ENCODE measurements at places on chromosomes 1 and 21.
A peak's percentile ranks its signal among the peaks of the same experiment; 100 is the strongest.

DNA sequence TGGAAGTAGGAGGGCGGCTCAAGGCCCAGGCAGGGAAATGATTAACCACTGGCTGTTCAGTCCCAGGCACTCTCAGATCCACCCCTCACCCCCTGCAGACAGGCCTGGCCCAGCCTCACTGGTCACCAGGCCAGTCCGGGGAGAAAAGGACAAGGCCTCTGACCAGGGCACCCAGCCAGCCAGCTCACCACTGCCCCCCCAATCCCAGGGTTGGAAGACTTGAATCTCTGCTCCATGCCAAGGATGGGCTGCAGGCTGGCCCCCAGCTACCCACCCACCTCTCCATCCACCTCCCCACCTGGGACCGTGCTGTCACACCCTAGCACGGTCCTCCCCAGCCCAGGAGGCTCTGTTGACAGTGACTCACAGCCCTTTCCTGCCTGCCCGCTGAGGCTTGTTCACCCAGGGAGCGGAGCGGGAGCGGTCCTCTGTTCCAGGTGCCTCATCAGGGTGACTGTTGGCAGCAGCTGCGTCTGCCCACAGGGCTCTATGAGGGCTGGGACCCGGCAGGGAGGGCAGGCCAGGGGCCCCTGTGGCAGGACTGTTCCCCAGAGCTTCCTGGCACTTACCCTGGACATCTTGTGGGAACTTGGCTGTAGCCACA lies 2.2 kb downstream of the LAD1 start:
- DNase-seq: no peak

GRCh38 chr1:203172184-203173010 lies 3.2 kb downstream of the MYBPH start:
- peak; percentile 15 for DNase-seq

DNA sequence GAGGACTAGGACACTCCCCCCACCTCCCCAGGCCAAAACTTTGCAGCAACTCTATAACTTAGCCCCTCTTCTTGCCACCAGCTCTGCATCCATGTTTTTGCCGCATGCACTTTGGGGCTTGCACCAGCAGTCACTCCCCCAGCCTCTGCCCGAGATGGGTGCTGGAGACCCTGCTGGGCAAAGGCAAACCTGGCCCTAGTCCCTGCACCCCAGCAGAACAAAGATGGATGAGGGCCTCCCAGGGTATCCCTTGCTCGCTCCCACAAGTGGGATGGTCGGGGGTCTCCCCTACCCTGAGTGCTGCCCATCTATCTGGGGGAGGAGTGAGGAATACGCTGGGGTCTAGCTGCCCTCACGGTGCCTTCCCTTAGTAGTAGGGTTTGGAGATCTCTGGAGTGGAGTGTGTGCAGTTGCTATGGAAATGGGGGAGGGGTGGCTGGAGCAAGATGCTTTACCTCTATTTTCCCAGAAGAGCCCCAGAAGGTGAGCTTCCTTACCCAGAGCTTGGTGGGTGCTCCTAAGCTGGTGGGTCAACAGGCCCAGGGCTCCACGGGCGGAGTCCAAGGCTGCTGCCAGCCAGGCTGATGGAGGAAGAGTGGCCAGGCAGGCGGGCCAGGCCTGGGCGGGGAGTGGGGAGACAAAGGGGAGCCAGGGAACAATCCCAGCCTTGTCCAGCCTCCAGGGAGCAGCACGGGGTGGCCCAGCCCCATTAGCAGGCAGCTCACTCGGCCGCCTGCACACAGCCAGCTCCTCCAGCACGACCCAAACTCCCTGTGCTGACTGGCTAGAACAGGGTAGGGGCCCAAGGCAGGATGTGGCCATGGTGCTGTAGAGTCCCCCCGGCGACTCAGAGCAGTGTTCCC lies at the start of gene PAQR6:
Gene PAQR6 (minus strand): TSS at position 597 of the 863 bp plus-strand sequence. CDS start 1,325 bp downstream, outside the sequence.
- DNase-seq: no peak

- DNase-seq: no peak
Measured at GRCh38 chr1:11847667-11848372, at the start of gene NPPA. Gene NPPA, minus strand, starts transcription at chr1:11847783. Its CDS starts 99 bp downstream, at chr1:11847684.

DNA sequence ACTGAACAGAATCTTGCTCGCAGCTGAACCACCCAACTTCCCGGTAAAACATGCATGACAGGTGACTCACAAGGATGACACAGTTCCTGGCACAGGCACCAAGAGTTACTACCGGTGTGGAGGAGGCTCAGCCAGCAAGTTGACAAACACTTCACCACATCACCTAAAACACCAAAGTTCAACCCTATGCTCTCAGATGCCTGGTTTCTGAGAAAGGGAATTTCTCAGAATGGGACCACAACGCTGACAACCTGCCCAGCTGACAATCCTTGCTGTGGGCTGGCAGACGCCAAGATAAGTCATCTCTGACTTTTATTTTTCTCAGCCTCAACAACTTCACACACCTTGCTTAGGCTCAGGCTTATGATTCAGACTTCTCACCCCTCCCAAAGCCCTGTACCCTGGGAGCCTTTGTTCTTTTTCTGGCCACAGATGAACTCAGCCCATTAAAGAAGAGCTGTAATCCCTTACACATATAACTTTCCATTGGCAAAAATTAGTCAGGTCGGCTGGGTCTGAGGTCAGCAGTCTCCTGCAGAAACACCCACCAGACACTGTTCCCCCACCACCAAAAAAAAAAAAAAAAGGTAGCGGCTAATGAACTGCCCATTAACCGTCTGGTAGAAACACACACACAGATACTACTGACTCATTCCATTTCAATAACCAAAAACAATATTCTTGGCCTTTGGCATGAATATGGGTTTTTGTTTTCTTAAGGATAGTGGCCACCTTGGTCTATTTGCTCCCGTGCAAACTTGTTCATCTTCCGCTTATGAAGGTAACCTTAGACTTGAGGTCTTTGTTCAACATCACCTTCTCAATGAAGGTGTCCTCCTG lies 10.8 kb upstream of the TIAM1 start:
- DNase-seq: peak; percentile 46

GRCh38 chr1:42206164-42206563 lies 41.6 kb upstream of the GUCA2A start:
- DNase-seq: no peak

GRCh38 chr1:214446772-214447556 lies 104.4 kb downstream of the PTPN14 start:
- DNase-seq: no peak

- no peak for DNase-seq
Measured at GRCh38 chr1:201655243-201655642, 116.3 kb downstream of the NAV1 start.

- no peak for DNase-seq
Measured at GRCh38 chr1:47962750-47963492, 34.3 kb downstream of the TRABD2B start.

DNA sequence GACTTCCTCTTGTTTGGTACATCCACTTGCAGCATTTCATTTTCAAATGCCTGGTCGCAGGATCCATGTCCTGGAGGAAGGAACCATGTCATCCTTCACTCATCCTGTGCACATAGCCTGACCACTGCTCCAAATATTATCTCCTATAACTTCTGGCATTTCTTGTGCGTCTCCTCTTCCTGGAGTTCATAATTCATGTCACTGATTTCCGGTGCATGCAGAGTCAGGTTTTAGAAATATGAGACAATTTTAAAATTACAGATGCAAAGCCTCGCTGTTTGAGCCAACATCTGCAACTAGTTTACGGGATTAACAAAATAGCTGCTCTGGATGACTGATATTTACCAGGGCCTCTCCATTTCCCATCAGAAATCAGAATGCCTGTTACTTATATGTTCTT lies 268.1 kb downstream of the DNM3 start:
- no peak for DNase-seq

DNA sequence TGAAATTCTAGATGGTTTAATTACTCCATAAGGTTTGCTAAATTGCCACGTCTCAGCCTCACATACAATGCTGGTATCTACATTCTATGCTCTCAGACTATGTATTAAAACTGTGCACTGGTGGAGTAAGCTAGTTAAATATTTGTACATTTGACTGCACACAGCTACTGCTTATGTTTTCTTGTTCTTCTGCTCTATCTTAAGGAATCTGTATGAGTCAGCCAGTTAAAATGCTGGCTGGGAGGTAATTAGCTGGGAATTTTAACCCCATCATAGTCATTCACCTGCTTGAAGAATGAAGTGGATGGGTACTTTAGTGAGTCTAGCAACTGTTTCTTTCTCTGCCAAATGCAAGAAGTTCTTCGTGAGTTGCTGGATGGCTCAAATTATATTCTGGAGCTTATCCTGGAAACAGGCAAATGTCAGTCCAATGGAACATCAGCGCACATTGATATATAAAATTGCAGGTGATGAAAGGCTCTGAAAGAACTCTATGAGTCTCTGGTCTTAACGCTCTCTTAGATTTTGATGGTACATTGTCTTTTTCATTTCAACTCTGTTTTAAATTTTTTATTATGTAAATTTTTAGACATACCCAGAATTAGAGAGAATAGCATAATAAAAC lies 83.4 kb downstream of the BACH1 start:
- DNase-seq: no peak

GRCh38 chr1:228490120-228491078 lies 3.2 kb downstream of the RNF187 start:
- no peak for DNase-seq

DNA sequence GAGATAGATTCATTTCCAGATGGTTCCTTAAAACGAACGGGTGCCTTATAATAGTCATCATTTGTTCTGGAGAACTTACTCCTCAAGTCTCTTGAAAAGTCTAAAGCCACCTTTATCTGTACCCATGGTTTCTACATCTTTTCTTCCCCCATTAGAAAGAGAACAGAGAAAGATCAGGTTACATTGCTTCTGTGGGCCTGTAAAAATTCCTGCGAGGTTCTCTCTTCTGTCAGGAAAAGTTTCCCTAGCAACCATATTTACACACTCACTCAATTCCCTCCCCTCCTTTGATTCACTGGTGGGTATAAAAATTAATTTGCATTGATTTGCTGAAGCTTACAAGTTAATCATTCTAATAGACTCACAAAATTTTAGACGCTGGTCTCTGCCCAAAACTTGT lies 6.7 kb downstream of the PHC2 start:
- DNase-seq: no peak

DNA sequence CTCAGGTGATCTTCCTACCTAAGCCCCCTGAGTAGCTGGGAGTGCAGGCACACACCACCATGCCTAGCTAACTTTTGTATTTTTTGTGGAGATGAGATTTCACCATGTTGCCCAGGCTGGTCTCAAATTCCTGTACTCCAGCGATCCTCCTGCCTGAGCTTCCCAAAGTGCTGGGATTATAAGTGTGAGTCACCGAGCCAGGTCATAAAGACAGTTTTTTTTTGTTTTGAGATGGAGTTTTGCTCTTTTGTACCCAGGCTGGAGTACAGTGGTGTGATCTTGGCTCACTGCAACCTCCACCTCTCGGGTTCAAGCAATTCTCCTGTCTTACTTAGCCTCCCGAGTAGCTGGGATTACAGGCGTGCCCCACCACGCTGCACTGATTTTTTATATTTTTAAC lies 42.1 kb downstream of the KIF1B start:
- no peak for DNase-seq

- no peak for DNase-seq
Measured at GRCh38 chr1:114108751-114109255, 44.9 kb downstream of the SYT6 start.
